Left renal pelvis (tissue), 4 donors: ENCODE measurements at places on chromosomes 1 and 21.

- DNase-seq: no peak
Observed at GRCh38 chr1:54485416-54485815, 62.6 kb upstream of the ACOT11 start.

DNA sequence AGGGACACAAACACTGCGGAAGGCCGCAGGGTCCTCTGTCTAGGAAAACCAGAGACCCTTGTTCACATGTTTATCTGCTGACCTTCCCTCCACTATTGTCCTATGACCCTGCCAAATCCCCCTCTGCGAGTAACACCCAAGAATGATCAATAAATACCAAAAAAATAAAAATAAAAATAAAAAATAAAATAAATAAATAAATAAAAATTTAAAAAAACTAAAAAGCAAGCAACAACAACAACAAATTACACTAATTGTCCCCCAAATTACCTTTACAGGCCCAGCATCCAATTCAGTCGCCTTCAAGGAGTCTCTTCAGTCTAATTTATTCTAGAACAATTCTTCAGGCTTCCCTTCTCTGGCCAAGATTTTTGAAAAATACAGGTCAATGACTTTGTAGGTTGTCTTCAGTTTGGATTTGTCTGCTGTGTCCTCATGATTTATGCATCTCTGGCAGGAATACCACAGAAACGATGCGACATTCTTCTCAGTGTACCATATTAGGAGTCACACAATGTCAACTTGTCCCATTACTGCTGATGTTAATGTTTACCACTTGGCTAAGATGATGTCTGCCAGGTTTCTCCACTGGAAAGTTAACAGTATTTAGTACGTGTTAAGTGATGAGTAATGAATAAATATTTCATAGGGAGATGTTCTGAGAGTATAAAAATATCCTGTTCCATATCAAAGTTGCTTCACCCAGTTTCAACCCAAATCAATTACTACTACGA is 20.3 kb upstream of the BMP8B start:
- no peak for DNase-seq

GRCh38 chr1:186775036-186775435 is 53.7 kb upstream of the PLA2G4A start:
- no peak for DNase-seq

DNA sequence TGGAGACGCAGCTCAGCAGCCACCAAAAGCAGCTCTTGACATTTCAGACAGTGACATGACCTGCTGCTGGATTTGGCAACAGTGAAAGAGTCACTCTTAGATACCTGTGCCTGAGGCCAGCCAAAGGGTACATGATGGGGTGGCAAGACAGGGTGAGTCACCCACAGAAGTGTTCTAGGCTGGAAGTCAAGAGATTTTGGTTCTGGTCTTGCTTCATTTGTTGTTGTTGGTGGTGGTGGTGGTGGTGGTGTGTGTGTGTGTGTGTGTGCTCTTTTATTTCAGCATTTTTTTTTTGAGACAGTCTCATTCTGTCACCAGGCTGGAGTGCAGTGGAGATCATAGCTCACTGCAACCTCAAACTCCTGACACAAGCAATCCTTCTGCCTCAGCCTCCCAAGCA is 25.8 kb downstream of the SHISAL2A start:
- no peak for DNase-seq

DNA sequence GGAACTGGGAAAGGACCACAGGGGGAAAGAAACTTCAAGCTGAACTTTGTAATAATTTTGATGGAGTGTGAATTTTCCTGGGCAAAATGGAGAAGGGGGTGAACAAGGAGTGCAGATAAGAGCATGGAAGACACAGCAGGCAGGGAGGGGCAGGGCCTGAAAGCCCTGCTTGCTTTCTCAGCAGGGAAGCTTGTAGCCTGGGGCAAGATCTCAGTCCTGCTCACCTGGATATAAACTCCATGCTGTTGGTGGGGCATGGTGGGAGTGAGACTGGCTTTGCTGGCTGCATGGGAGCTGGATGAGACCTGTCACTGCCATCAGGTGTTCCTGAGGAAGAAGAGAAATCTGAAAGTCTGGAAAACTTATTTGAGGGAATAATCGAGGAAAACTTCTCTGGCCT is 58.7 kb upstream of the RC3H1 start:
- DNase-seq: no peak
